ENCODE measurements at places on chromosomes 5 and 9. TPM values are rescaled to one million over a fixed set of nuclear protein-coding genes. Genes with fewer than 3 reads are reported as not detected.

The GFI1B gene
- 50.1 TPM for polyA plus RNA-seq

- DNase-seq: peak; percentile 50
Measured at GRCh38 chr5:91272858-91273257, 110.3 kb downstream of the ARRDC3 start.

The KCNN2 gene
- not detected for polyA plus RNA-seq

GRCh38 chr5:115297031-115297430 lies 577 bp upstream of the CCDC112 start:
- no peak for DNase-seq

GRCh38 chr9:120910643-120911042 lies 16.0 kb downstream of the TRAF1 start:
- no peak for DNase-seq

GRCh38 chr9:113648586-113648985 lies 185.1 kb downstream of the RGS3 start:
- DNase-seq: no peak

All from K562 (cell line).